ENCODE measurements at places on chromosomes 2 and 18. TPM values are rescaled to one million over a fixed set of nuclear protein-coding genes. Genes with fewer than 3 reads are reported as not detected.
A peak's percentile ranks its signal among the peaks of the same experiment; 100 is the strongest.

- H3K27me3 ChIP-seq = no peaks in the 10 kb centered on the region
- no peak for DNase-seq
- no peak overlapping the region for H3K4me3 ChIP-seq
- no peaks in the 10 kb centered on the region for H3K36me3 ChIP-seq
- H3K27ac ChIP-seq = no peak overlapping the region
Measured at GRCh38 chr2:51581636-51582267, 549.8 kb upstream of the NRXN1 start.

GRCh38 chr2:61493523-61493942, 22.6 kb upstream of the USP34 start:
- no peaks in the 10 kb centered on the region for H3K27me3 ChIP-seq
- H3K27ac ChIP-seq = no peak overlapping the region
- H3K36me3 ChIP-seq = peaks cover 75% of the 10 kb centered on the region
- H3K4me1 ChIP-seq = no peaks in the 10 kb centered on the region
- no peak for DNase-seq

DNA sequence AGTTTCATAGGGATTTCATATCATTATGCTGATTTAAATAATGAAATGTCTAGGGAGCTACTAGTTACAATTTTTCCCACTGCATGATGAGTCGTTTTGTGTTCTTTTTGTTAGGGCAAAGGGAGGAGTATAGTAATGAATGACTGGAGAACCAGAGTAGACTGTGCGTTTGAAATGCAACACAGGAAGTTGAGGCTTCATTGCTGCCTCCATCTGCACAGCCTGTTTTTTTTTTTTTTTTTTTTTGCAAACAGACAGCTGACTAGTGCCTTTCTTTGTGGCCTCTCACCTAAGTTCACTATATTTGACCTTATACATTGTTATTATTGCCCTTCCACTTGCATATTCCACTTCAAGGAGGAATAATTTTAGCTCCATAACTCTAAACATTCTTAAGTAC, 286.7 kb upstream of the LRRTM1 start:
- DNase-seq = no peak
- H3K27me3 ChIP-seq = no peaks in the 10 kb centered on the region
- no peak overlapping the region for H3K27ac ChIP-seq
- H3K36me3 ChIP-seq = no peaks in the 10 kb centered on the region
- no peaks in the 10 kb centered on the region for H3K4me1 ChIP-seq

- DNase-seq = no peak
- H3K4me1 ChIP-seq = no peaks in the 10 kb centered on the region
- no peaks in the 10 kb centered on the region for H3K36me3 ChIP-seq
- H3K27me3 ChIP-seq = no peaks in the 10 kb centered on the region
- H3K27ac ChIP-seq = no peak overlapping the region
- H3K4me3 ChIP-seq = no peak overlapping the region
Measured at GRCh38 chr2:168757223-168757622, 45.2 kb upstream of the NOSTRIN start.

DNA sequence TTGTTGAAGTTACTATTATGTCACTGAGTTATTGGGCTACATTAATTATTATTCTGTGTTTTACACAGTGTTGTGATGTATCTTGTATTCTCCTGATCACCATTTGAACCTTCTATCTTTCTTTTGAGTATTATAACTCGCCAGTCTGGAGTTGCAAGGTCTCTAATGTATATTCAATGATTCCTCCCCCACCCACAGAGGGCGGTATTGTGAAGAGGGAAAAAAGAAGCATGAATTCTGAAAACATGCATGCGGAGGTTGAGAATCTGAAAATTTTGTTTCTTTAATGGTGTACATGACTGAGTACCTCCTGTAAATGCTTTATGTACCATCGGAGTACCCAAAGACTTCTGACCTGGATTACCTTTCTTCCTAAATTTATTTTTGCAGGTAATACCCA, 266.6 kb downstream of the NR4A2 start:
- no peak overlapping the region for H3K4me3 ChIP-seq
- no peaks in the 10 kb centered on the region for H3K27me3 ChIP-seq
- no peaks in the 10 kb centered on the region for H3K4me1 ChIP-seq
- no peak overlapping the region for H3K27ac ChIP-seq

DNA sequence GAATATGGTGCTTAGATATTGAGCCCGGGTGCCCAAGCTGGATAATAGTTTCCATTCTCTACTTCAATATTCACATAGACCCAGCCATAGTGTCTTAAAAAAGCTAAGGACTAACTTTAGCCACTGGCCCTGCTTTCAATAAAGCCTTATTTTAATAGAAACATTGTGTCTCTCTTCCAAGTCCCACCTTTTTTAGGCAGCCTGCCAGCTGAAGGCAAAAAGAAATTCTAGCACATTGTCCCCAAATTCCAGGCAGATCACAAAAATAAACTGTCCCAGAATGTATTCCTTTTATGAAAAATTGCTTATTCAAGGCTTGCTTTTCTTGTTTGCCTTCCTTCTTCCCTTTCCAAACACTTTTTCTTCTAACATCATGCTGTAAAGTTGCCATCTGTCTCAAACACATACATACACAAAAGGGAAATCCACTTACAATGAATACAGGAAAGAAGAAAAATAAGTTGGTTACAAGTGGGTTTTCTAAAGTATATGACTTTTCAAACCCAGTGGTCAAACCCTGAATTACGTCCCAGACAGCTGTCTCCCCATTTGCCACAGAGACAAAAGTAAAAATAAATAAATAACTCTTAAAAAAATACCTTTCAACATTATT, 778.5 kb downstream of the BCL11A start:
- H3K4me1 ChIP-seq = no peaks in the 10 kb centered on the region
- no peak for DNase-seq
- H3K36me3 ChIP-seq = no peaks in the 10 kb centered on the region
- no peaks in the 10 kb centered on the region for H3K27me3 ChIP-seq
- no peak overlapping the region for H3K4me3 ChIP-seq

DNA sequence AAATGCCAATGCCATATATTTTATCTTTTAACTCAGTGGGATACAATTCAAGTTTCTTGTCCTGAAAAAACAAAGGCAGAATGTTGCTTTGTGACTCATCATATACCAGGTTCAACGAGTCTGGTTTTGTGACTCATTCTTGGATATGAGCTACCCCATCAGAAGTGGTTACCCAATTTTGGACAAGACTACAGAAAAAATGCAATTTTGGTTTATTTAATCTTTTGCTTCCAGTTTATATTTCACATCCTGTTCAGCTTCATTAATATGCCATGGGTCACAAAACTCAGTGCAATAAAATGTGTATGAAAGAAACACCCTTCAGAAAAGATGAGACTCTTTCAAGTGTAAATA, 25.0 kb downstream of the FN1 start:
- peak overlapping the region; percentile 55 for H3K27ac ChIP-seq
- H3K4me1 ChIP-seq = peaks cover 4% of the 10 kb centered on the region
- no peak overlapping the region for H3K4me3 ChIP-seq
- peaks cover 64% of the 10 kb centered on the region for H3K36me3 ChIP-seq

- no peaks in the 10 kb centered on the region for H3K36me3 ChIP-seq
- no peak for DNase-seq
- no peak overlapping the region for H3K4me3 ChIP-seq
- H3K4me1 ChIP-seq = no peaks in the 10 kb centered on the region
- no peaks in the 10 kb centered on the region for H3K27me3 ChIP-seq
Measured at GRCh38 chr2:121562269-121563176, 31.8 kb downstream of the RNU4ATAC start.

GRCh38 chr2:15142069-15142689, 419.0 kb downstream of the NBAS start:
- no peak for DNase-seq
- H3K27me3 ChIP-seq = no peaks in the 10 kb centered on the region
- H3K4me1 ChIP-seq = no peaks in the 10 kb centered on the region
- no peak overlapping the region for H3K27ac ChIP-seq
- no peak overlapping the region for H3K4me3 ChIP-seq

Gene FAM161A
- not detected for total RNA-seq

Gene SNED1
- total RNA-seq = 84.3 TPM

Gene IL36G
- not detected for total RNA-seq

Gene SERPINB5
- total RNA-seq = not detected

Gene BOLL
- not detected for total RNA-seq

Gene OSR1
- 66.7 TPM for total RNA-seq

Gene SERPINB13
- total RNA-seq = not detected

Gene C2orf81
- 10.3 TPM for total RNA-seq
